Calu3 (cell line): ENCODE measurements at places on chromosomes 6 and 20. TPM values are rescaled to one million over a fixed set of nuclear protein-coding genes. Genes with fewer than 3 reads are reported as not detected.

DNA sequence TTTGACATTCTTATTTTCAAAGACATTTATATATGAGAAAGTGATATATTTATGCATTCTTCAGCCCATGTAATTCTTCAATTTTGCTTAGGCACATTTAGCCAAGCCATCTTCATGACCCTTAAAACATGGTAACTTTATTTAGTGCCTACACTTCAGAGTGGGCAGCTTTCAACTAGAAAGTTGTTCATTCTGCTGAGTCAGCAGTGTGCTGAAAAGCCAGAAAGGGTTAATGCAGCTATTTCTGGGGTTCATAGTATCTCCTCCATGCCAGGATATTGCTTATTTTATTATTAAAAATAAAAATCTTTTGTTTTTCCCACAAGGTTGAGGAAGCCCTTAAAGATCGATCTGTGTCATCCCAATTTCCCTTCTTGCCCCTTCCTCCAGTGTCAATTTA is 79.2 kb downstream of the EDN1 start:
- no peak for DNase-seq

DNA sequence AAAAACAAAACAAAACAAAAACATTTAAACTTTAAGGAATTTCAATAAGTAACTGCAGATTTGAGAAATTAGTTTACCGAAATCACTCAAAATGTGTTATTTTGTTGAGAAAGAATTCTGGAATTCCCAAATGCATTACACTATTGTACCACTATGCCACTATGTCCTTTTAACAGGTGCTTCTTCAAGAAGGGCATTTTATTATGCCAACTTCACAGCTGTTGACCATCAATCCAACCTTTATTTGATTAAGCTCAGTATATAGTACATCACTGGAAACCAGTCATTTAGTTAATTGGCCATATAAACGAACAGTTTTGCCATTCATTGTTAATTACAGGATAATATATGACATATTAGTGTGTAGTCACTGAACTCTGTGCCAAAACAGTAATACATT is 221.7 kb downstream of the ARHGAP18 start:
- no peak for DNase-seq

GRCh38 chr6:155079985-155080452 is 84.9 kb downstream of the TIAM2 start:
- no peak for DNase-seq

DNA sequence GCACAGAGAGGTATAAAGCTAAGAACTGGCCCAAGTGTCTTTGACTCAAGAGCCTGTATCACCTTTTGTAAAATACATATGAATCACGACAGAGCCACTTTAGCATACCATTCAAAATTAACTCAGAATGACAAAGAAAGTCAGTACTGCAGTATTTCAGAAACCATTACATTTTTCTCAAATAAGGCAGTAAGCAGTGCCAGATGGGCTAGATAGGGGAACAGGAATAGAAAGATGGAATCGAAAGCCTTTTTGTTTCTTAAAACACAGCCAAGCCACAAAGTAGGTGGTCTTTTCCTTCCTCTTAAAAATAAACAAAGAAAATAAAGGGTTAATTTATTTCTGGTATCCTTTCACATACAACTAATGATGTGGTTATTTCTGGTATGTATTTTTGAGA is 10.3 kb downstream of the CLDN20 start:
- DNase-seq, result no peak

- peak; percentile 99 for DNase-seq
Observed at GRCh38 chr6:35452183-35453090, at the start of gene FANCE. Gene FANCE, plus strand, starts transcription at chr6:35452338. Its CDS starts 208 bp downstream, at chr6:35452546.

GRCh38 chr6:156942266-156942665 is 165.1 kb downstream of the ARID1B start:
- DNase-seq, result no peak

The CALHM4 gene
- not detected in 2 replicates for total RNA-seq

DNA sequence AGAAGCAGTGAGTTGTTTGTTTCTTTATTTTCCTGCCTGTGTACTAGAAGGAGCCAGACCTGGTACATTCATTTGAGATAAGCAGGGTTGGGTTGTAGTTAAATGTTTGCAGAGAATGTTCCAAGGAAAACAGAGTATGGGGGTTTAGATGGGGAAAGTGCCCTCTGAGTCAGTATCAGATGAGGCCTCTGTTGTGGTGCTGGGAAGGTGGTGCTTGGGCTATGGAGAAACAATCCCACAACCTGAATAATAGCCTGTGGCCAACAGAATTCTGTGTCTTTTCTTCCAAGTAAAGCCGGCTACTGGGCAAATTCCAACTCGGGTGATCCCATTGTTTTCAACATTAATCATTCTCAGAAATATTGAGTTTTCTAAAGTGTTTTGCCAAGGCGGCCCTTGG is 109.3 kb downstream of the RNF144B start:
- no peak for DNase-seq

DNA sequence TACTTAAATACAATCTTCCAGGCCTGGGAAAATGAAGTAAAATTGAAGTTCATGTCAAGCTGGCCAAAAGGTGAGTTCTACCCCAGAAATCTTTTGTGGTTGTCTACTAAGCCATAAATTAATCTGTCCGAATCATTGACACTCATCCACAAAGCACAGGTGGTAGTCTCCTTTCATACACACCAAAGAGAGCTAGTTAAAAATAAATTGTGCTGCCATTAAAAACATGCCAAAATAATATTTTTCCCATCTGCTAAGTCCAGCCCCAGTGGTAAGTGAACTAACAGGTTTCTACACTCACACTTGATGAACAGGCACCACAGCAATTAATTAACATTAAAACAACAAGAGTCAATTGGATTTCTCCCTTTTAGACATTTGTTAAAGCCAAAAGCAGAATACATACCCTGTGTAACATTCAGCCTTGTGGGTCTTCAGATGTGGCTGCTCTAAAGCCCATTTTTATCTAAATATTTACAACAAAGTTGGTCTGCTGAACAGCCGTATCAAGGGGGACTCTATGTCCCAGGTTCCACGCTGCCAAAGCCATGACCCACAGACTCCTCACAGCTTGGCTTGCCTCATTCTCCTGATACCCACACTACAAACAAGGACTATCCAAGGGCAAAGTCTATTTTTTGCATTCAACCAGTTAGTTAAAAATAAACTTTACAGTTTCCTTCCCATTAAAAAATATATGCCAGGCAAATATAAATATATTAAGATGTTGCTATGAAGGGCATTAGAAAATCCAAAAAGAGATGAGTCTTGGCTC is 490.4 kb downstream of the BMP2 start:
- no peak for DNase-seq

The RCAN2 gene
- total RNA-seq, result 2.2 and 3.7 TPM in 2 replicates

GRCh38 chr20:17765584-17765983 is 65.8 kb downstream of the BANF2 start:
- DNase-seq, result no peak

DNA sequence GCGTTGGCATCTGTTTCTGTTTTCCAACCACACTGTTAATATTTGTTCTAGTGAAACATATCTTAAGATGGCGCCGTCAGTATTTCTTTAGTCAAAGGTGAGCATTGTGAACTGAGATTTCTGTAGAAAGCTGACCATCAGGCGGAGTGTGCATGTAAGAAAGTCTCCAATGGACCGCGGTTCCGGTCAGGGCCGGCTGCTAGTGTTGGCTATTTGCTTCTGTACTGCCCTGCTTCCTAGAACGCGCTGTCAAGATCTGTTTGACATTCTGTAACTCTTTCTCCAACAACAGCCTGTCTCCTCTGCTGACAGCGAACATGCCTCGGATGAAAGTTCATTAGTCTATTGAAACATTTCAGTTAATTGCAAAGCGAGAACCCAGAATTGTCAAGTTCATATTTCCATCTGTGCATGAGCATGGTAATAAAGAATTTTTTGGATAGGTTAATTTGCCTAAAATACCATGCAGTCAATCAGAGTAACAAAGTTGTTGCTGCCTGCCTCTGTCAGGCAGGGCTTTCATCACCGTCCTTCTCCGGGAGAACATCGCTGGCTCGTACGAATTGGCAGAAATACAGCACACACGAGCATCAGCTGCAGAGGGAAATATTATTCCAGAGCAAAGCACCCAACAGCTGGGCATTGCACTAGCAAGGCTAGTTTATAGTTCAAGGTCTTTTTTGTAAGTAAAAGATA is 369.1 kb downstream of the CDH4 start:
- DNase-seq, result no peak

DNA sequence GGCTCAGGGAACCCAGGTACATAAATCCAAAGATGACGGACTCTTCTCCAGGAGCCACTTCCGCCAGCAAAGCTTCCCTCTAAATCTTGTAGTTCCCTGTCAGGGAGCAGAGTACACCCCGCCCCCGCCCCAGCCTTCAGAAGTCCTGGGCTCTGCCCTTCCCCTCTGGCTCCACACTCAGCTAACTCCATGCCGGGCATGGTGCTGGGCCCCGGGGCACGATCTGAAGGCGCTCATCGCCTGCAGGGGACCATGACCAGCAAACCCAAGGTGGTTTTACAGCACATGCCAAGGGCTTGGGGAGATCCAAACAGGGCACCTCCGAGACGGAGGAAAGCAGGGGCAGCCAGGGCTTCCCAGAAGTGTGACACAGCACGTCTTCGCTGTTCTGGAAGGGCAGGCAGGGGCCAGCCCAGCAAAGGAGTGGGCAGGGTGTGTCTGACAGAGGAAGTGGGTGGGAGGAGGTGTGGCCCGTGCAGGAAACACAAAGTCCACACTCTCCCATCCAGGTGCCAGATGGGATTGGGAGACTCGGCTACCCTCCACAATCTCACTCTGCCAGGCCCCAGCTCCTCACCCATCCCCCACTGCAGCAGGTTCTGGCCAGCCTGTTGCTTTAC is 41.6 kb upstream of the SLC22A2 start:
- DNase-seq, result peak; percentile 73

- DNase-seq, result no peak
Observed at GRCh38 chr6:132218059-132218696, 183.1 kb downstream of the MOXD1 start.

DNA sequence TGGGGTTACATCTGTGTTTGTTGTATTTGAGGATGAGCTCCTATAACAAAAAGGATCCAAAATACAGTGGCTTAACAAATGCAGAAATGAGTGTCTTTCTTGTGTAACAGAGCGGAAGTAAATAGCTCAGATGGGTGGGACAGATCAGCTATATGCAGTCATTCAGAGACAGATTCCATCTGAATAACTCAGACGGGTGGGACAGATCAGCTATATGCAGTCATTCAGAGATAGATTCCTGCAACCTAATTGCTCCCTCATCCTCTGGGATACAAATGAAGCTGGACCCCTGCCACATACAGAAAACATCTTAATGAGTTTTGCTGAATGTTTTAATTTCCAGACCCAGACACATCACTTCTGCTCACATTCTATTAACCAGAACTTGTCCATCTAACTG is 332.3 kb downstream of the BCKDHB start:
- DNase-seq, result peak; percentile 46

- DNase-seq, result peak; percentile 50
Observed at GRCh38 chr6:11217360-11218101, 14.9 kb downstream of the NEDD9 start.

DNA sequence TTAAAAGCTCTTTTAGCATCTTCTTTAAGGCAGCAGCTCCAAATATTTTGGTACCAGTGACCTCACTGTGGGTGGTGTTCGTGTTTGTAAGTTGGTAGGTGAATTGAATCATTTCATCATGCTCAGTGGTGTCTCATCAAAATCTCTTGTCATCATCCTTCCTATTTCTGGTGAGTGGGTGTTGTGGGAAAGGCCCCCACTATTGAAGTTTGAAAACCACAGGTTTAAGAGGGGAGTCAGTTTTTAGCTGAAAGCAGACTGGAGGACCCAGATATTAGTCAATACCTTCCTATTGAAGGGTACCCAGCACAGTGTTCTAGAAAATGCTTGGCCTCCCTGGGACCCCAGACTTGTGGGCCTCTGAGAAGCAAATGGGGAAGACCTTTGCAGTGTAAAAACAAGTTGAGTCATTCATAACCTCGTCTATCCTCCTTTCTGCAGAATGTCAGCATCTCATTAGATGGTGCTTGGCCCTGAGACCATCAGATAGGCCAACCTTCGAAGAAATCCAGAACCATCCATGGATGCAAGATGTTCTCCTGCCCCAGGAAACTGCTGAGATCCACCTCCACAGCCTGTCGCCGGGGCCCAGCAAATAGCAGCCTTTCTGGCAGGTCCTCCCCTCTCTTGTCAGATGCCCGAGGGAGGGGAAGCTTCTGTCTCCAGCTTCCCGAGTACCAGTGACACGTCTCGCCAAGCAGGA is 3.7 kb downstream of the PIM1 start:
- DNase-seq, result no peak

DNA sequence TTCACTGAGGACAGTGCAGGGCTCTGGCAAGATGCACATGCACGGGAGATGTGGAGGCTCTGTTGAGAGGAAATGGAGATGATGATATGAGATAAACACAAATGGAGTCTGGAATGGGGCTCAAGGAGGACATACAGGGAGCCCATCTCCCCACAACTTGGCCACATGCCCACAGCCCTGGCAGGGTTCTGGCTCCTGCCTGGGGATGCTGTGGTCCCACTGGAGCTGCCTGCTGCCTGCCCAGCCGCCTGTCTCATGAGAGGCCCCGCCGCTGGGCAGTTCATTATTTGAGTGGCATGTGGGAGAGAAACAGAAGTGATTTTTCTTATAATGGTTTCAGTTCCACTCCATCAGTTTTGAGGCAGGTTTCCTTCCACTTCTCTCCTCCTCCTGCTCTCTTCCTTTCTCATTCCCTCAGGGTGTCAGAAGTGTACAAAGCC is 133.6 kb upstream of the TRAF3IP2 start:
- DNase-seq, result no peak

DNA sequence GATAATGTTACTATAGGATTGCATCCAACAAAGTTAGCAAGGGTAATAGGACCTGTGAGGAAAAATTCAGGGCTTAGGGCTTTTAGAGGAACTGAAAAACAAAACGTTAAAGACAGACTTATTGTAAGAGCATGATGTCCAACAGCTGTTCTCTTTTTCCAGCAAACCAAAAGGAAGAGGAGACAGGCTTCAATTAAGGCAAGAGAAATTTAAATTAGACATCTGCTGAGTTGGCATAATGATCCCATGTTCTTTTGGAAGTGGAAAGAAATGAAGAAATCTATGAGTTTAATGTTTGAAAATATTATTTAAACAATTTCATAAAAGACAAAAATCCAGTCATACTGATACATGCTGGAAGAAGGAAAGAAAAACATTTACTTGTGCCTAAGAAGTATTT is 95.7 kb upstream of the HMGCLL1 start:
- DNase-seq, result no peak

- no peak for DNase-seq
Observed at GRCh38 chr6:168793649-168794048, 352.7 kb downstream of the SMOC2 start.

- no peak for DNase-seq
Observed at GRCh38 chr6:20691185-20691584, 156.9 kb downstream of the CDKAL1 start.

- DNase-seq, result no peak
Observed at GRCh38 chr6:111888928-111889695, 15.9 kb upstream of the FYN start.

DNA sequence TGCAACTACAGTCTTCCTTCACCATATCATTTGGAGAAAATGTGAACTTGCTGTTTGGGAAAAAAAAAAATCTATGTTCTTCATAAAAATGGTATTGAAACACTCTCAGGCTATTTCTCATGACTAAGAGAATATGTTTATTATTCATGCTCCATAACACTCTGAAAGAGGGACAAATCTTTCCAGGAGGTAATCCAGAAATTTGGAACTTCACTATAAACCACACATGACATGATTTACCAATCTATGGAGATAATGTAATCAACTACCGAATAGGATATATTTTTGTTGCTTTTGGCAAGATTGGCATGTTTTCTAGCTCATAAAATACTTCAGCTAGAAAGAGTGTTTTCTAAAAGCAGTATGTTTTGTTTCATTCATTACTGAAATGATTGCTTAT is 56.3 kb downstream of the THEMIS start:
- DNase-seq, result no peak

- no peak for DNase-seq
Observed at GRCh38 chr6:139732451-139732850, 358.0 kb upstream of the CITED2 start.

The FLRT3 gene
- 4.6 and 9.5 TPM in 2 replicates for total RNA-seq
